ENCODE measurements at places on chromosomes 4 and X.

DNA sequence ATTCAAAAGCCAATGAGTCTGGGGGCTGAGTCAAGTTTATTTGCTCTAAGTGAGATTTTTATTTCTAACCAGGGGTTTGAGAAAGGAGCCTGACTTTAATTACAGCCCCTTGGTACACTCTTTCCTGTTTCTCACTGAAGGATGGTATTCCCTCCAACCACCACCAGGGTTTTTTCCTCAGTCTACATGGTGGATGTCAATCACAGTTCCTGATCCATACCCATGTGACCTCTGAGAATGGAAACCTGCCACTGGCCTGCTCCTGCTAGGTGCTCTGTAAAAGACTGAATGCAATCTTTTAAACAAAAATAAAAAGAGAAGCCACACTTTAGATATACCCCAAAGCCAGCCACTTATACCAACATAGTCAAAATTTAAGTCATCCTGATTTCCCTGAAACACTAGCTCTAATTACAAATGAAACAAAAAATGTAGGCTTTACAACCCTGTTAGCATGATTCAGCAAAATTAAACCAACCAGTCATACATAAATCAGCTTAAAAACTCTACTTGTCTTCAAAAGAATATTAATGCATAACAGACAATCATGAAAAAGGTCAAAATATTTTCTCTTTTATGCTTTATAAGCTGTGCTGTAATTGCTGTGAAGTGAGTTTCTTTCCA lies 112.1 kb upstream of the NWD2 start:
- no peak for DNase-seq

GRCh38 chrX:137432609-137433008 lies 133.3 kb upstream of the ZIC3 start:
- DNase-seq = no peak

GRCh38 chr4:120616041-120616440 lies 306.5 kb downstream of the PRDM5 start:
- DNase-seq = no peak

DNA sequence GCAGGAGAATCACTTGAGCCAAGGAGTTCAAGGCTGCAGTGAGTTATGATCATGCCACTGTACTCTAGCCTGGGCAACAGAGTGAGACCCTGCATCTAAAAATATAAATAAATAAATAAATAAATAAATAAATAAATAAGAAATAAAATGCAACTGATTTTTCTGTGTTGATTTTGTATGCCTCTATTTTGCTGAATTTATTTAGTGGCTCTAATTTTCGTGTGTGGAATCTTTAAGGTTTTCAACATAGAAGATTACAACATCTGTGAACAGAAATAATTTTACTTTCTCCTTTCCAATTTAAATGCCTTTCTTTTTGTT lies 30.9 kb upstream of the ABCG2 start:
- no peak for DNase-seq

- DNase-seq = no peak
Measured at GRCh38 chr4:3098346-3098745, 23.9 kb downstream of the HTT start.

DNA sequence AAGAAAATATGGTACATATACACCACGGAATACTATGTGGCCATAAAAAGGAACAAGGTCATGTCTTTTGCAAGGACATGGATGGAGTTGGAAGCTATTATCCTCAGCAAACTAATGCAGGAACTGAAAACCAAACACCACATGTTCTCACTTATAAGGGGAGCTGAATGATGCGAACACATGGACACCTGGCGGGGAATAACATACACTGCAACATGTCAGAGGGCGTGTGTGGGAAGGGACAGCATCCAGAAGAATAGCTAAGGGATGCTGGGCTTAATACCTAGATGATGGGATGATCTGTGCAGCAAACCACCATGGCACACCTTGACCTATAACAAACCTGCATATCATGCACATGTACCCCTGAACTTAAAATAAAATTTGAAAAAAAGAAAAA lies 19.5 kb upstream of the CNKSR2 start:
- DNase-seq = no peak

GRCh38 chrX:16403808-16404207 lies 236.5 kb downstream of the MAGEB17 start:
- DNase-seq = no peak

GRCh38 chr4:8089862-8090261 lies 68.8 kb downstream of the ABLIM2 start:
- DNase-seq = no peak

Measured in activated T-helper 1 cell treated with anti-CD3 and anti-CD28 coated beads, Interleukin-2, amount 50 U/mL, for 16 hours (primary cell).